ENCODE measurements at places on chromosomes 7 and 10.
A peak's percentile ranks its signal among the peaks of the same experiment; 100 is the strongest.

GRCh38 chr10:75461672-75462649 lies 30.5 kb downstream of the LRMDA start:
- DNase-seq = no peak

GRCh38 chr10:99966306-99966705 lies 43.4 kb downstream of the DNMBP start:
- DNase-seq = peak; percentile 38

DNA sequence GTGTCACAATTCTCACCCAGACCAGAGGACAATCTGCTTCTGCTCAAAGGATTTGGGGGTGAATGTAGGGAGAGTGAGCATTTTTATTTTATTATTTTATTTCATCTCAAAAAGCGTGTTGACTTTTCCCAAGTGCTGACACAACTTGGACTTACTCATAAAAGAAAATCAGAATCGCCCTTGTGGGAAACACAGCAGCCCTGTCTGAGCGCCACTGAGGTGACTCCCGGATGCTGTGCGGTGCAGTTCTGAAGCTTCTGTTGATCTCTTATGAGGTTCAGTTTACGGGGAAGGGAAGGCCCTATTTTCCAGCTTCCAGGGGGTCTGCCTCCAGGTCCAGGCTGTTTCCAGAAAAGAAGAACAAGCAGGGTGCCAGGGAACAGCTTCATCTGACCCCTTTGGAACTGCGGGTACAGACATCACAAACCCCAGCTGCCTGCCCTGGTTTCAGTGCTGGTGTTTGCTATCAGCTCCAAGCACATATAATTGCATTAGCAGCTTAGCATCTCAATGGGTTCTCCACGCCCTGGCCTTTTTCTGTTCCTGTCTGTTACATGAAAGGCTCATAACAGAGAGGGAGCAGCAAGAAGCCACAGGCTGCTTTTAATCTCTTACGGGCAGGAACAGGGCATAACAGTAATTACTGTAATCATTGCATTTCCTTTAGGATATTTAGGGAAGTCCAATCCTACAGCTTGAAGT lies 52.4 kb downstream of the PARP12 start:
- DNase-seq = no peak

- no peak for DNase-seq
These were observed 110.6 kb downstream of the ZMIZ1 start for GRCh38 chr10:79179164-79179956.

DNA sequence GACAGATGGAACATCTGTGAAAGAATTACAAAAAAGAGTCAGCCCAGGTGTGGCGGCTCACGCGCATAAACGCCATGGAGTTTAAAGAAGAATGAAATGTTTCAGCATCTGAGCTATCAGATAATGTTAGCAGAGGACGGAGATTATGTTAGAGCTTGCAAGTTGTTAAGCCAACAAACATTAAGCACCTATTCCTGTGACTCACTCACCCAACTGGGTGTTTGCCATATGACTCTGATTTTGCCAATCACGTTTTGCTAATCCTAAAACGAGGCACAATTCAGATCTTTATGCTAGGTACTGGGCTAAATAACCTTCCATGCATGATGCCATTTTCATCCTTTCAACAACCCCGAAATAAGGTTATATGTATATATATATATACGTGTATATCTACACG lies 29.0 kb upstream of the CCNY start:
- peak; percentile 32 for DNase-seq

DNA sequence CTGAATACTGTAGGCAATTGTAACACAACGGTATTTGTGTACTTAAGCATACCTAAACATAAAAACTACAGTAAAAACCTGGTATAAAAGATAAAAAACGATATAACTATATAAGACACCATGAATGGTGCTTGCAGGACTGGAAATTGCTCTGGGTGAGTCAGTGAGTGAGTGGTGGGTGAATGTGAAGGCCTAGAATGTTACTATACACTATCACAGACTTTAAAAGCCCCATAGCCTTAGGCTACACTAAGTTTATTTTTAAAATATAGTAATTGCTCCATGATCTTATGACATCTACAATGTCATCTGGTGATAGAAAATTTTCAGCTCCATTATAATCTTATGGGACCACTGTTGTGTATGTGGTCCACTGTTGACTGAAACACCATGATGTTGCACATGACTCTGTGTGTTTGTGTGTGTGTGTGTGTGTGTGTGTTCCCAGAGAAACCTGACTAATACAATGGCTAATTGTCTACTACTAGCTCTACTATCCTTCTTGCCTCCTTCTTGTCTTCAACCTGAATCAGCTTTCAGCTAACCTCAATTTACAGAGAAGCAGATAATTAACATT lies 27.6 kb upstream of the PRPF18 start:
- peak; percentile 20 for DNase-seq

DNA sequence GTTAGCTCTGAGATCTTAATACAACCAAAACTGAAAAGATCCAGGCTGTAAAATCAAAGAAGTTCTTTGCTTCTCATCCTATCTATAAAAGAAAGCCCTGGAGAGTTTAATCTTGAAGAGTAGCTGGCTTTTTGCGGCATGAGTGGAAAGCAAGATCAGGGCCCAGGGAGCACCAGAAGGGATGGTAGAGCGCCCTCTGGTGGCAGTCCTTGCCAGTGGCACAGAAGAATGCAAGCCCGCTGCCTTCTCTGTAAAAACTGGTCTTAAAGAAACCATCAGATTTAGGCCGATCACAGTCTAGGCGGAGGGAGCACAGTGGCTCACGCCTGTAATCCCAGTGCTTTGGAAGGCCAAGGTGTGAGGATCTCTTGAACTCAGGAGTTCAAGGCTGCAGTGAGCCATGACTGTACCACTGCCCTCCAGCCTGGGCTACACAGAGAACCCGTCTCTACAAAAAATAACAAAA lies 35.6 kb downstream of the CPN1 start:
- peak; percentile 82 for DNase-seq

DNA sequence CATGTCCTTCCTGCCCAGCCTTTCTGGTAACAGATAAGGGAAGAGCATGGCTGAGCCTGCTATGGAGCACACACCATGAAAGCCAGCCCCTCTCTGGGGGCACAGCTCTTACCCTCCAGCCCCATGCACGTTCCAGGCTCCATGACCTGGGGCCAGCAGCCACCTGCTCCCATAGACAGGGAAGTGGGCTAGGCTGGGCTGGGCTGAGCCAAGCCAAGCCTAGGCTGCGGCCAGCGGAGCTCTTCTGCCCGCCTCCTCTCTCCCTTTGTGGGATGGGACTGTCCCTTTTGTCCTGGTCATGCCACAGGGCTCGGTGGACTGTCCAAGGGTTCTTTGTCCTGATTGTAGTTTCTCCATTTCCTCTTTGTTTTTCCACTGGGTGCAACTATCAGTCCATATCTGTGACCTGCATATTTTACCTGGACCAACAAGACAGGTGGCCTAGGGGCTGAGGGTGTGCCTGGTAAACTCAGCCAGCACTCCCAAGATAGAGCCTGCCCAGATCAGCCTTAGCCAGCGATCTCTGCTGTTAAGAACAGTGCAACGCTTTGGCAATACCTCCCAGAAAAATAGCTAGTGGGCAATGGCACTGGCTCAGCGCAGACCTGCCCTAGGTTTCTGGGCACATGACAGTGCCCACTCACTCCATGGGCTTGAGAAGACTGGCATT lies 97.2 kb upstream of the BTBD16 start:
- DNase-seq = no peak

DNA sequence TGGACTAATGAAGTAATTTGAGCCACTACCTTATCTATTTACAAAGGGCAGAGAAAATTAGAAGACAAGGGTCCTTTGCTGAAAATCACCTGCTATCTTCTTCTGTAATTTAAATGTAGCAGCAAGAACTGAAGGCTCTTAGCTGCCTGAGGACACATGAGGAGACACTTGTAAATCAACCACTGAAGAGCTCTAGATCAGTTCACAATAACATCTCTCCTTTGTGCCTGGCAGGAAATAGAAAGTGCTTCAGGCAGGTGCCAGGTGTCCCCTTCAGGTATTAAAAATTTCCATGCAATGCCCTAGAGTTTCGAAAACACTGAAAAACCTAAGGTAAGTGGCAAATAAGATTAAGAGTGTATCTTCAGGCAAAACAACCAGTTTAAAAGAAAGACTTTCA lies 474.6 kb downstream of the GRM8 start:
- no peak for DNase-seq

GRCh38 chr7:6636741-6637543 lies at the start of gene ZNF316:
ZNF316 (plus strand) TSS chr7:6637318; CDS start chr7:6642410, 5,092 bp downstream.
- DNase-seq = peak; percentile 53

DNA sequence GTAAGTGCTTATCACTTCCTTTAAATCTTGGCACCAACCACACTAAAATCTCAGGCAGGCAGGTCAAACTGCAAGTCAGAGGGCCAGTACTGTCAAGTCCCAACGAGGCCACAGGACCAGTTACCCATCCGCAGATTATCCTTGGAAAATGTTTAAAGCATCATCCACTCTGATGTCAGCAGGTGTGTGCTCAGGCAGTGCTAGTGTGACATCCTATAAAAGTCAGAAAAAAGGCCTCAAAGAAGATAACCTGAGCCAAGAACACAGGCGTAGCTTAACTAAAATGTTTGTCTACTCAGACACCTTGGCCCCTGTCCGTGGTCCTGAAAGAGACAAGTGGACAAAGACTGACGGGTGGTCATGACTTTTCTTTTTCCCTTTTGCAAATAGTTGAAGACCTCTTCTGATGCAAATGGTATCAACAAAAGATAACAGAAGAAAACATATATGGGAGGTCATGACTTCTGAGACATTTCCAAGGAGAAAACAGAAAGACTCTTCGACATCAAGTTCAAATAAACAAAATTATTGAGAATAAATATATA lies 309.3 kb downstream of the KCNMA1 start:
- peak; percentile 38 for DNase-seq

DNA sequence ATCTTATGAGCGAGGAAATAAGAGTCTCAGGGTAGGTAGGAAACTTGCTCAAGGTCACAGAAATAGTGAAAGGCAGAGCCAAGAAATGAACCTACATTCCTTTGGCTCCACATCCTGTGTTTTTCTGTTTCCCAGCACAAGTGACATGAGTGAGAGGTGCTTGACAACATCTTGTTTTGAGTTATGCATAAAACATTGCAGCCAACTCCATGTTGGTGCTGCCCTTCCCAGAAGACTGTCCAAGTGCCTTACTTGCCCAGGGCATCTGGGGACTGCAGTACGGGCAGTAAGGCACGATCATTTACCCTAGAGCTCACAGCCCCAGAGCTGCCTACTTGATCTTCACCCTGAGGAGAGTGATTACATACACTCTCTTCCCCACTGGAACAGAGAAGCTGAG lies 148.8 kb downstream of the NOC3L start:
- no peak for DNase-seq

DNA sequence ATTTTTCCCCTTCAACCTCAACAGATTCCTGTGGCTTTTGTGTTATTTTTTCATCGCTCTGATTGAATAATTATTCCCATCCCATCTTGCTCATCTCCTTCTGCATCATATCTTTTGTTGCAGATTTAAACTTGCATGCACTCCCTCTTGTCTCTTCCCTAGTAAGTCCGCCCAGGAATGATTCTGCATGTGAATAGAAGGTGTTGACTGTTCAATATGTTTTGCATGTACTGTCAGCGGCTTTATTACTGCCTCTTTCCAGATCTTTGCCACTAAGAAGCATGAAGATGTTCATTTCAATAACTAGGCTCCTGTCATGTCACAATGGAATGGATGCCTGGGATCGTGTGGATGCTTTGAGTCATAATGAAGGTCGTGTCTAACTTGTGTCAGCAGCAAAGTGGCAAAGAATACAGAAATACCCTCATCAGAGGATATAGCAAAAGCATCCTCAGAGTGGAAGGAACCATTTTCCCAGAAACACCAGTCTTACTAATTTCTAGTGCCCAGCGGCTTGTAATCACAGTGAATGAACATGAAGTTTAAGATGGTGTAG lies 62.6 kb upstream of the SEM1 start:
- no peak for DNase-seq

All from RKO (cell line).